Fibroblast of skin of scalp (primary cell): ENCODE measurements at places on chromosomes 12 and 14.

- DNase-seq, result peak; percentile 93
Measured at GRCh38 chr14:23034498-23035302, at the start of gene PSMB5. TSS of gene PSMB5 (minus strand) at chr14:23034900. CDS start at chr14:23034881, 19 bp downstream.

DNA sequence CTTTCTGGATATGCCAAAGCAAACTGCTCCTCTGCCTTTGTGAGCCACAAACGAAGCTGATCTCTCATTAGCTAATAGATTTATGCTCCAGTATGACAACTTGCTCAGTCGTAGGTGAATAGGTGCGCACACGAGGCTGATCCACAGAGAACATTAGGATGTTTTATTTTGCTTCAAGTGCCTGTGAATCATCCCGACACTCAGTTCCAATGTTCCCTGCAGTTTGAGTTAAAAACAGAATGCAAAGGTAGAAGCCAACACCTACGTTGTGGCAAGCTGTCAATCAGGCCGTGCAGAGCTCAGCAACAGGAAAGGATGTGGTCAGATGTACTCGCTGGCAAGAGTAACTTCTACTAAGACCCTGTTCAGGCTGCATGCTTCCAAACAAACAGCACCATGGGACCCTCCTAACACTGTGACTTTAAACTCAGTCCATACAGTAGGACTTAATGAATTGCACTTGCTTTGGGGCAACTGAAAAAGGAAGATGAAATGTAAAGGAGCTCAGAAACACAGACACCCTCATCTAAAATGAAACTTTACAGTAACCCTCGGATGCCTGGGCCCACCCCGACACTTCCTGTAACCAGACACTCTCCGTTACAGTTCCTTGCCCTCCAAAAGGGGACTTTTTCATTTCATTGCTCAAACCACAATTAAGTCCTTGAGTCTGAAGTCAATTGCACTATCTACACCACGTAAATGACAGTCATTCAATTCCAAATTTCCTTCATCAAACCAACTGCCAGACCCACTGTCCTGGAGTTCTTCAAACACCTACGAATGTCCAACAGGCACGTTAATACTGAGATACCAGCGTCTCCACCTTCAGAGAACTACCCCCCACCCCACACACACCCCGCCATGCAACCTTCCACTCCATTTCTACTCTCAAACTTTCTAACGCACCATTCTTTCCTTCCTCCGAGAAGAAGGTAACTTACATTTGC lies 1.6 kb downstream of the CCDC88C start:
- no peak for DNase-seq

DNA sequence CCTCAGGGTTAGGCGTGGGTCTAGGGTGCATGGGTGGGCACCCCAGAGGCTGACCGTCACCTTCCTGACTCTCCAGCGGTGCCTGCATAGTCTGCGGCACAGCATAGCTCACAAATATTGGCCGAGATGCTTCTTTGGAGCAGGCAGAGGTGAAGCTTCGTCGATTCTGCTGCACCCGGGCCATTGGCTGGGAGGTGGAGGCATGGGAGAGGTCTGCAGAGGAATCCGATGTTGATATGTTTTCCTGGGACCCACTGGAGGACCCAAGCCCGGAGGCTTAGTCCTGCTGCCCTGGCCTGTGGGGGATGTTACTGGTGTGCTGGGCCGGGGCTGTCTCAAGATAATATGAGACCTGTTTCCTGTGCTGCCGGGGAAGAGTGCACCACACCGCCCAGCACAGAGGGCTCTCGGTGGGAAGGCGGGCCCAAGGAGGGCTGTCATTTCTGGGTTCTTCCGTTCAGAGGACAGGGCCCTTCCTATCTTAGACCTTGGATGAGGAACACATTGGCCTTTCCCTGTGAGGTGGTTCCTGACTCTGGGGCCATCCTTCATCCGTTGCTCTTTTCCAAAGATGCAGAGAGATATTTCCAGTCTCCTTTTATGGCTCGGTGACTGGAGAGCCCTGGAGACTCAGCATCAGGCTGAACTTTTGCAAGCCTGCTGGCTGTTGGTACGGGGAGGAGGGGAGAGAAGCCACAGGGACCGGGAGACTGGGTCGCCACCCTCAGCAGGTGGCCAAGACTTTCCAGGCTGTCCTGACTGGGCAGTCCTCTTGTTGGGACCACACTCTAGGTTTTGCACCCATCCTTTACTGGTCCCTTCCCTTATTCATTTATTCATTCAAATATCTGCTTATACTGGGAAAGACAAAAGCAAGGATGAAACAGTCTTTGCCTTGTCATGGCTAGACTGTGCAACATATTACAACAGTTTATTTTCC lies 143.5 kb downstream of the TSPAN9 start:
- no peak for DNase-seq

DNA sequence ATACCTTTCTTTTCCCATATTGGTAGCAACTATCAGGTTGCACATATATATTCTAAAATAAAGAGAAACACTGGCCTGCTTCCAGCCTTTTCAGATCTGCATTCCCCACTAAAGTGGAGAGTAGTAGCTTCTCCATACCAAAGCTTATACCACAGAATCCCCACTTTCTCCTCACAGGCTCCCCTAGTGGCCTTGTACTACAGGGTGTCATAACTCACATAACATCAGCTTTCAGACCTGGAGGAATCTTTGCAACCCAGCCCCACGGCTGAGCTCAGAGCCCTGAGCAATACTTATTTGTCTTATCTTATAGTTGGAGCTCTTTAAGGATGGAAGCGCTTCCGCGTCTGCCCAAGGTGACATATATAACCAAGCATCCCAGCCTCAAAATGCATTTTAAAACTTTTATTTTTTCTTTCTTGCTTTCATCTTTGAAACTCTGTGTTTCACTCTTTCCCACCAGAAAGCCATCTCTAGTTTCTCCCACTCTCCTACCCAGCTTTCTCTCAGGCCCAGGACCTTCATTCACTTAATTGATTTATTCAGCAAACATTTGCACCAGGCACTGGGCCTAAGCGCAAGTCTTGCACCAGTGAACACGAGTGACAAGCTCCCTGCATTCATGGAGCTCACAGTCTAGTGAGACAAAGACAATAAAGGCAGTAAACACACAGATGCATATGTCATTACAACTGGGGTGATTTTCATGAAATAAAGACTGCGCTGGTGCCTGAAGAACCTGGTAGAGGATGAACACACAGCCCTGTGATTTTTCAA lies 254.7 kb downstream of the IPO8 start:
- peak; percentile 25 for DNase-seq

GRCh38 chr12:53320352-53321195 lies 836 bp downstream of the AAAS start:
- DNase-seq, result no peak

- DNase-seq, result peak; percentile 64
Measured at GRCh38 chr12:48925304-48926011, at the start of gene FKBP11. TSS of gene FKBP11 (minus strand) at chr12:48925492. CDS start at chr12:48925428, 64 bp downstream.

DNA sequence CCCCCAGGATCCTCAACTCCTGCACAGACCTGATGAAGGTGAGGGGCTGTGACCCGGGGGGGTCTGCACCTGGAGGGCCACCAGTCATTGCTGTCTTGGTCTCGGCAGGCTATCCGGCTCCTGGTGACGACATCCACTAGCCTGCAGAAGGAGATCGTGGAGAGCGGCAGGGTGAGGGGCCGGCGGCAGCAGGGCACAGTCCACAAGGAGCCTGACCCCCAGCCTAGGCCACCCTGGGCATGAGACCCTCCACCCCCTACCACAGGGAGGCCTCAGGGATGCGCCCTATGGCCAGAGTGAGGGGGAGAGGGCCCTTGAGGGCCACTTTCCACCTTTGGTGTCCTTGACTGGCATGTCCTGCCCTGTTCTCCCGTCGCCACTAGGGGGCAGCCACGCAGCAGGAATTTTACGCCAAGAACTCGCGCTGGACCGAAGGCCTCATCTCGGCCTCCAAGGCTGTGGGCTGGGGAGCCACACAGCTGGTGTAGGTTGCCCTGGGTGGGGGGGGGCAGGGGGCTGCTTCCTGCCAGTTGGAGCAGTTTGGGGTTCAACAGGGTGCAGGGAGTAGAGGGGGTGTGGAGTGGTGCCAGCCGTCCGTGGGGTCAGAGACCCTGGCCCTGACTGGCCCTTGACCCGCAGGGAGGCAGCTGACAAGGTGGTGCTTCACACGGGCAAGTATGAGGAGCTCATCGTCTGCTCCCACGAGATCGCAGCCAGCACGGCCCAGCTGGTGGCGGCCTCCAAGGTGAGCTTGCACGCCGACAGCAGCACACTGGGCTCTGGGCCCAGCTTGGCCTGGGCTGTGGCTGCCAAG lies 25.0 kb downstream of the HIP1R start:
- DNase-seq, result peak; percentile 75

DNA sequence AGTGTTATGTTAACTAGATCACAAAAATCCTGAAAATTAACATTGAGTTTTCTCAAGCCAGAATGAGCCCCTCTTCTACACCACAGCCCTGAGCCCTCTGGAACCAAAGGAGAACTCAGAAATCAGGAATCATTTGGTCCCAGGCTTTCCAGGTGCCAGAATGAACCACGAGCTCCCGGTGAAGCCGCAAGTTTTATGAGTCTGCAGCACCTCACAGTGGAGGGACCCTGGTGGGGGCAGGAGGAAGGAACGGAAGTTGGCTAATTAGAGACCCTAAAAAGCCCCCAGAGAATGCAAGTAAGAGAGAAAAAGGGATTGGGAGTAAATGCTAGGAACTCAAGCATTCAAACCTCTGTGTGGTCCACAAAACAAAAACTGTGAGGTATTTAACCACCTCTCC lies 52.9 kb upstream of the BCL2L14 start:
- peak; percentile 11 for DNase-seq

DNA sequence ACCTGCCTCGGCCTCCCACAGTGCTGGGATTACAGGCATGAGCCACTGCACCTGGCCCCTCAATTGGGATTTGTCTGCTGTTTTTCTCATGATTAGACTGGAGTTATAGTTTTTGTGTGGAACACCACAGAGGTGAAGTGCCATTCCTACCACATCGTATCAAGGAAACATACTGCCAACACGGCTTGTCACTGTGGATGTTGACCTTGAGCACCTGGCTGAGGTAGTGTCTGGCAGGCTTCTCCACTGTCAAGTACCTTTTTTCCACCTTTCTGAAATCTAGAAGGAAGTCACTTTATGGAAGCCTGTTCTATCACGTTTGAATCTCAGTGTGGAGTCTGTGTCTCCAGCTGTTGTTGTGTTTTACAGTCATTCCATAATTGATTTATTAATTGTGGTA lies 21.4 kb upstream of the SEL1L start:
- DNase-seq, result no peak

DNA sequence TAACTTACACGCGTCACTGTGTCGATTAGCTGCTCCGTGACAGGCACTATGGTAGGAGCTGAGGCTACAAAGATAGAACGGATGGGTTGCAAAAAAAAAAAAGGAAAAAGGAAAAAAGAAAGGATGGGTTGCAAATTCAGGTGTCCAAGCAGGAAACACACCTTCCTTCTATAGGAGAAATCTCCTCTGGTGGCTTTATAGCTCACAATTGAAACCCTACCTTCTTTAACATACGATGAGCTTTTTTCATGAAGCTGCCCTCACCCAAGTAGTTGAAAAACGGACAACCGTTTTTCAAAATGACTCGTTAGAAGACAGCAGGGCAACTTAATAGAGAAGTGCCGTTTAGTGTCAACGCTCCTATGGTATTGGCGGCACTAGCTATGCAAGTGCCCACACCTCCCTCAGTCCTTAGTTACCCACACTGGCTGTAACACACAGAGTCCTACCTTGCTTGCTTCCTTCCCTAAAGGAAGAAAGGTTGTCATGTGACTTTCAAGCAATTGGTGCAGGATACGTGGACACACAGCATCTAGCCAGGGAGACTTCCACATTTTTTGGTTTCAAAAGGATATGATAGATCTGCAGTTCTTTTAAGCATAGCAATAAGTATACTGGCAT lies 682 bp upstream of the TRIP11 start:
- DNase-seq, result peak; percentile 15

GRCh38 chr12:101838628-101839323 lies 8.0 kb upstream of the GNPTAB start:
- no peak for DNase-seq

DNA sequence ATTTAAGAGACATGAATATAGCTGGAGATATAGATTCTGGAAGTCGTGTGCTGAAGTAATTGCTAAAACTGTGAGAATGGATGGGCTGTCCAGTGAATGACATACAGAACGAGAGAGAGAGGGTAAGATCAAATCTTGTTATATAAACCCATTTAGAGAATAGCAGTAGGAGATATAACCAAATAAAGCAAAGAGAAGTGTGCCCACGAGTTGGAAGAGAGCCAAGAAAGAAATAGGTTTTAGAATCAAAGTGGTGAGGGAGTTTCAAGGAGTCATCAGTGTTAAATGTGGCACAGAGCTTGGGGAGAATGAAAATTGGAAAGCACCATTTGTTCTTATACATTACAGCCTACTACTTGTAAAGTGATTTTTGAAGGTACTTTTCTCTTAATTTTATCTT lies 19.2 kb downstream of the TOGARAM1 start:
- DNase-seq, result no peak

- DNase-seq, result no peak
Measured at GRCh38 chr12:86387591-86388145, 131.5 kb upstream of the MGAT4C start.

- no peak for DNase-seq
Measured at GRCh38 chr12:6863033-6863432, 4.3 kb upstream of the TPI1 start.

DNA sequence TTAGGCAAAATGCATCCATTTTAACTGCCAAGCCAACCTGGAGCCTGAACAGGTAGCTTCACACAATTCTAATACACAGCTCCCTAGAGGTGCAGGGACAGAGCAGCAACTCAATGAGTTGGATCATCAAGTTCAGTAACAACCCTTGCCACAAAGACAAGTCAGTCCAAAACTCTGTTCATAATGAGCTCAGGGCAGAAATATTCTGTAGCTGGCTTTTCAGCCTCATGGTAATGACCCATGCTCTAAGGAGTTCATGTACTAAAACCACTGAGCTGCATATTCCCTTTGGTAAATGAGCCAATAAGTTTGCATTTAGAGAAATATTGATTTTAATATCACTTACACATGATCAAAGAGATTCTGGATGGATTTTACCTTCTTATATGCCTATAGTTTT lies 316.1 kb downstream of the SEC23A start:
- no peak for DNase-seq

DNA sequence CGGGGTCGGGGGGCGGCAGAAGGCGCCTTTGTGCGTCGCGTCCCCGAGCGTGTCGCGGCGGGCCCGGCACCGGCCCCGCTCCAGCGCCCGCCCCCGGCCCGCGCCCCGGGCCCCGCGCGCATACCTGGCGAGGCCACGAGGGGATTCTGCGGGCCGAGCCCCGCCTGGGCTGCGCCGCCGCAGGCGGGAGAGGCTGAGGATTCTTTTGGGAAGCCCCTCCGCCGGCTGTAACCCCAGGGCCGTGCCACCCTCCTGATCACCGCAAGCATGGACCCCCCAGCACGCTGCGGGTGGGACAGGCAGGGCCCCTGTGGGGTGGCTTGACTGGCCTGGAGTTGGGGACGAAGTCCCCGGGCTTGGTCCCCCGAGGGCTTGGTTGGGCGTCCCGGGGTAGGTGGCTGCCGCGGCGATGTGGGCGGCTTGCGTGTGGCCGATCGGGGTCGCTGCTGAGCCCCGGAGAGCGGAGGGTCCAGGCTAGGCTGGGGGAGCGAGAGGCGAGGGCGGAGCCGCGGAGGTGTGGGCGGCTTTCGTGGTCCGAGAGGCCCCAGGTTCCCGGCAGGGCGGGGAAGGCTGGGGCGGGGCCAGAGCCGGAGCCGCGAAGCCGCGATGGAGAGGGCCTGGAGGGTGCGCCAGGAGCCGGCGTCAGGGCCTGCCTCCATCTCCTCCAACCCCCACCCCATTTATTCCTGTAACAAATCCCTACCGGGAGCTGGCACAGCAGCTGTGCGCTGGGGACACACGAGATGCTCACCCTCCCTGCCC lies 28.4 kb upstream of the GPR132 start:
- DNase-seq, result peak; percentile 75

GRCh38 chr14:62329427-62329826 lies 567.2 kb downstream of the SNAPC1 start:
- DNase-seq, result peak; percentile 1
